ENCODE measurements at places on chromosomes 7 and 10.

DNA sequence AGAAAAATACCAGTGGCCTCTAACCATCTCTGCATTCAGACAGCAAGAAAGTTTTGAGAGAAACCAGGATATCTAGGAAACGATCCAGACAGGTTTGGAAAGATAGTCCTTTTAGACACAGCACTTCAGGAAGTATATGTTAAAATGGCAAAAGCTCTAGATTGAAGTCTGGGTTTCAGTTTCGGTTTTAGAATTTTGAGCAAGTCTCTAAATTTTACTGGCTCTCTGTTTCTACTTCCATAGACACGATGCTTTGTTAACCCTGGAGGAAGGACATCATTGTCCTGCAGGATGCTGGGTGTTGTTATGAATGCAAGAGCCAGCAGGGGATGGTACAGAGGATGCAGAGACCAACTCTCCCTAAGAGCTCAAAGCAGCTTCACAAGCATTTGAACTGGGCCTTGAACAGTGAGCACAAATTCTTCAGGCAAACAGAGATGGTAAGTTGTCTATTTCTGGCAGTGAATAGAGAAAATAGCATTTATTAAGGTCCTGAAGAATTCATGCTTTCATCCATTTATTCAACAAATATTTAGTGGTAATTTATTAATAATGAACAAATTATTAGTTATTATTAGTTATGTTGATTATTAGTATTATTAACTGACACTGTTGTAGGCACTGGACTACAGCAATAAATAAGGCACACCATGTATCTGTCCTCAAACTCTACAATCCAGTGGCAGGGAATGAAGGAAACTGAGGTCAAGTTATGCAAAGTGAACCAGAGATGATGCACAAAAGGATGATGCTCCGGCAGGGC, 152.7 kb upstream of the NRP1 start:
- DNase-seq = no peak

DNA sequence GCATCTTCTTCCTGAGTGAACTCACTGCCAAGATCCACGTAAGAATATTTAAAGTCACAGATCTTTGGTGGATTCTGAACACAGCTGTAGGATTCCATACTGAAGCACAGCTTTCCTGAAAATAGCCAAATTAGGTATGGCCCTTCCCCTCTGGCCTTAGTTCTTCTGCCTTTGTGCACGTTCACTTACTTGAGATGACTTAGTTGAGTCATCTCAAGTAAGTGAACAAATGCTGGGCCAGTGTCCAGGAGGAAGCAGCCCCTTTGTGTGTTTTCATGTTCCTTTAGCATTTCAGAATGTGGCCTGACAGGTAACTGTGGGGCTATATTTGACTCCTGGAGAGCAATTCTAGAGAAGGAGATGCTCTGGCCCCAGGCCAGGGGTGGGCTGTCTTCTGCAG, 51.5 kb downstream of the CCNY start:
- peak; percentile 41 for DNase-seq

DNA sequence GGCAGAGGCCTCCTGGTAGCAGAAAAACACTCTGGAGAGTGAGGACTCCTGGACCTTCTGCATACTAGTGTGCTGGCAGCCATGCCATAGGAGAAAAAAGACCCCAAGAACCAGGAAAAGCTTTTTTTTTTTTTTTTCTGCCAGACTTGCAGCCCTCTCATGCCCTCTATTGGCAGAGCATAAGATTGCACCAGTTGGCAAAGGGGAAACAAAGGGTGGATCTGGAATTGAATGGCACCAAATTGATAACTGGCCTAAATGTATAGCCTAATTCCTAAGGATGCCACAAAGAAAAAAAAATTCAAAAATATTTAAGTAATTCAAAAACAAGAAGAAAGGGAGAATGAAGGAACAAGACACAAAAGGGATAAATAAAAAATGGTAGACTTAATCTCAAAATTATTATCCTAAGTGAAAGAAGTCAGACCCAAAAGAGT, 112.5 kb upstream of the GHITM start:
- DNase-seq = peak; percentile 26

DNA sequence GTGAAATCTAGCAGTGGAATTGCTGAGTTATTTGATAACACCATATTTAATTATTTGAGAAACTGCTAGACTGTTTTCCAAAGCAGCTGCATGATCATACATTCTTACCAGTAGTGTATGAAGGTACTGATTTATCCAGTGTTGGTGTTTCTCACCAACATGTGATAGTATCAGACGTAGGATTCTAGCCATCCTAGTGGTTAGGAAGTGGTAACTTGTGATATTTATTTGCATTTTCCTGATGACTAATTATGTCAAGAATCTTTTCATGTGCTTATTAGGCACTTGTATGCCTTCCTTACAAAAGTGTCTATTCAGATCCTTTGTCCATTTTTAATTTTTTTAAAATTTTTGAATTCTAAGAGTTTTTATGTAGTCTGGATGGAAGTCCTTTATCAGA, 54.2 kb upstream of the PLXDC2 start:
- DNase-seq = no peak

- peak; percentile 51 for DNase-seq
Measured at GRCh38 chr7:121547544-121548092, 151.5 kb upstream of the FAM3C start.

- no peak for DNase-seq
Measured at GRCh38 chr10:61108915-61109314, 164.9 kb upstream of the RHOBTB1 start.

GRCh38 chr7:127907110-127908040, 123.9 kb downstream of the LRRC4 start:
- no peak for DNase-seq

DNA sequence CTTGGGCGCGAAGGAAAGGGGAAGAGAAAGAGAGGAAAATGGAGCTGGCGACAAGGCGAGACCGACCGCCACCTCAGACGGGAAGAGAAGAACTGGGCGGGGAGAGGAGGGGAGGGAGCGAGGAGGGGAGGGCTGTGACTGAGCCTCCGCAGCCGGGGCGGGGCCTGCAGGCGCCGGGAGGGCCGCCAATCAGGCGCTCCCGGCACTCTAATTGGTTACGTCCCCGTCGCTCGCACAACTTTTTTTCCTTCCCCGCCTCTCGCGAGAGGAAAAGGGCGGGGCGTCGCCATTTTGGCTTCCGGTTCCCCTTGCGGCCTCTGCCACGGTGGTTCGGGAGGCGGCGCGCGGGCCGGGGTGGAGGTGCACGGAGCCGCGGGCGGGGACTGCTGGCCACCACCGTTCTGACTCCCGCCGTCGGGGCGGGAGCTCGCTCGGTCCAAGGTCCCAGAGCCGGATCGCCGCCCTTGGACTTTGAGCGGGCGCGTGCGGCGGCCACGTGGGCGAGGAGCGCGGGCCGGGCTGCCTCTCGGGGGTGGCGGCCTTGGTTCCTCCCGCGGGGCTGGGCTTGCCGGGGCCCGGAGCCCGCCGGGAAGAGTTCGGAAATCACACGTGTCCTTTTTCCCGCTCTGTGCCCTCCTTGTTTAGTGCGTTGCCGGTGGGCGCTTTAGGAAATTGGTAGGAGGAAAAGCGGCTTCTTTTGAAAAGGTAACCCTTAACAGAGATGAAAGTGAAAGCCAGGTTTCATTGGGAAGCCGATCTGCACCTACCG, at the start of gene GDI2:
GDI2 (minus strand) TSS at position 94 of the 769 bp plus-strand sequence. CDS start 176 bp downstream, outside the sequence.
- DNase-seq = peak; percentile 98

DNA sequence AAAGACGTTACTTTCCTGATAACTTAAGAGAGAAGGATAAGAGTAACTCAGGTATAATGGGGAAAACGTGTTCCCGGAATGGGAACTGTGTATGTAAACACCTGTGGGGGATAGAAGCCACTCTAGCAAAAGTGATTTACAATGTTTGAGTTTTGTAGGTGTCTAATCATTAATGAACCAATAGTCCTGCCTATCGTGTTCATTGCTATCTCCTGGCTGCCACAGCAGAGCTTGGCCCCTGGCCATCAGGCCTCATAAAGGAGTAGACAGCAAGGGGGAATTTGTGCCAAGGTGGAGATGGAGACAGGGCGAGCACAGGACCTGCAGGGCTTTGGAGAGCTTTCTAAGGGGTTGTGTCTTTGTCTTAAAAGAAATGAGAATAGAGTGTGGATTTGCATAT, 102.1 kb downstream of the GAD2 start:
- no peak for DNase-seq

GRCh38 chr10:77029777-77030717, 607.6 kb downstream of the KCNMA1 start:
- no peak for DNase-seq
